Kidney epithelial cell (primary cell): ENCODE measurements at places on chromosomes 12 and 14.

GRCh38 chr12:88241862-88242570, 99.9 kb downstream of the TMTC3 start:
- DNase-seq, result peak; percentile 92

DNA sequence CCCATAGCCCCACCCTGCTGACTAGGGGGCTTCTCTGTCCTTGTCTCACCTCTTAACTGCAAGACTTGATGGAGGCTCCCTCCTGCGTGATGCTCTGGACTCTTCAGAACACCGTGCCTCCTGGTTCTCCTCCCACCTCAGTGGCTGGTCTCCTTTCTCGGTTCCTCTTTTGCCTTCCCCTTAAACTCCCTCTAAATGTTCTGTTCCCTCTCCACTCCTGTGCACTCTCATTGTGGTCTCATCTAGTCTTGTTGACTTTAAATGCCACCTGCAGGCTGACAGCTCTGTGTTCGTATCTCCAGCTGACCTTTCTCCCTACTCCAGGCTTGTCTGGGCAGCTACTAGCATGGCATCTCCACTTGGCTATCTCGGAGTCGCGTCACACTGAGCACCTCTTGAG, 28.3 kb downstream of the DYNC1H1 start:
- DNase-seq, result no peak

DNA sequence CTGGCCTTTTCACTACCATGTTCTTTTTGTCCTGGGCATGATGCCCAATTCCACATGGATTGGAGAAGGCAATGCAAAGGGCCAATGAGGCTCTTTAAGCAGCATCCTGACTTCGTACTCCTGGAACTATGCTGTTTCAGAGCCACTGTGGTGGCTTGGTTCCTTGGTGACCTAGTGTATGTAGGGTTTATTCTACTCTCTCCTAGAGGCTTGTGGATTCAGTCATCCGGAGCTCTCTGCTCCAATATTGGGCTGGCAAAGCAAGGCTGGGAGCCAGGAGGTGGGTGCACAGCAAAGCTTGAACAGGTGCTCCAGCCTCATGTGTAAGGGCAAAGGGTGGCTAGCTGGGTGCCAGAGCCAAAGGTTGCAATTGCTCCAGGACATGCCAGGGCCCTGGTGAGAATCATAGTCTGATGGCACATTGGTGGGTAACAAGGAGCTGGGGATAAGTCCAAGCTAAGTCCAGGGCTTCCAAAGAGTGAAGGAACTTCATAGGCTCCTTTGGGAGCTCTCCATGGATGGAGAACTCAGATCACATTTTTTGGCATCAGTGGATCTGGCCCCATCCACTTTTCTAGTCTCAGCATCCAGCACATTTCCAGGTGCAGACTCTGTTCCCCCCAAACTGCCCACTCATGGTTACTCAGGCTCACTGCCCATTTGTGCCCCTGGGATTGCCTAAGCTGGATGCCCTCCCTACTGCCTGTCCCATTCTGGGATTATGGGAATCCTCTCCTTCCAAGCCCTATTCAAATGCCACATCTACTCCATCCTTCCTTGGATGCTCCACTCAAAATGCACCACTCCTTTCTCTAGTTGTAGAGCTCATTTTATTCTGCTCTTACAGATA, 253.9 kb downstream of the EMP1 start:
- DNase-seq, result no peak

DNA sequence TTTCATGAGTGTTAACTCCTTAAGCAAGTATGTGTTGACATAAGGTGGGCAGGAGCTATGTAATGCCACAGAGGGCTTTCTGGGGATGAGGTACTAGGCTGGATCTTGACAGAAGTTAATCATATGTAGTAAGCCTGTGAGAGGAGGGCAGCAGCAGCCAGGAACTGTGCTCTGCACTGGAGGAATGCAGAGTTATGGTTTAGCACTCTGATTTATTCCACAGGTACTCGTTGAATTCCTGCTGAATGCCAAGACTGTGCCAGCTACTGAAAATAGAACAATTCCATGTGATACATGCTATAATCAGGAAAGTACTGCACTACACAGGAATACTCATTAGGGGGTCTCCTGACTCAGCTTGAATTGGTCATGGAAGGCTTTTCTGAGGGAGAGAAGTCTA, 58.7 kb downstream of the SUSD6 start:
- no peak for DNase-seq
